HepG2 (cell line): ENCODE measurements at places on chromosomes 13 and 19.

- DNase-seq: no peak
Measured at GRCh38 chr19:30897034-30897433, 452.2 kb downstream of the TSHZ3 start.

DNA sequence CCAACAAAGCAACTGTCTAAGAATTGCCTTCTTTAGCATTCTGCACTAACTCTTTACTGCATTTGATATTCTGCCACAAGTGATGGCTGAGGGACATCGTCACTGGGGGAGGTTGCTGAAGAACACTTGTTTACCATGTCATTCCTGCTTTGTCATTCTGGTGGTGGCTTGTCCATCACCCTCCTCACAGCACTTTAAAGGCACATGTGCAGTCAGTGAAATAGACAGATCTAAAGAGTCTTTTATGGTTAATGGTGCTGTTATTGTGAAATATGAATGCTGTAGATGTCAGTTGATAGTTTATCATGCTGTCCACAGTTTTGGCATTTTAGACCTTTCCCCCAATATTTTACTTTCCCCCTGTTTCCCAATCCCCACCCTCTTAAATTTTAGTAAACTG lies 120.9 kb upstream of the TSC22D1 start:
- no peak for DNase-seq

DNA sequence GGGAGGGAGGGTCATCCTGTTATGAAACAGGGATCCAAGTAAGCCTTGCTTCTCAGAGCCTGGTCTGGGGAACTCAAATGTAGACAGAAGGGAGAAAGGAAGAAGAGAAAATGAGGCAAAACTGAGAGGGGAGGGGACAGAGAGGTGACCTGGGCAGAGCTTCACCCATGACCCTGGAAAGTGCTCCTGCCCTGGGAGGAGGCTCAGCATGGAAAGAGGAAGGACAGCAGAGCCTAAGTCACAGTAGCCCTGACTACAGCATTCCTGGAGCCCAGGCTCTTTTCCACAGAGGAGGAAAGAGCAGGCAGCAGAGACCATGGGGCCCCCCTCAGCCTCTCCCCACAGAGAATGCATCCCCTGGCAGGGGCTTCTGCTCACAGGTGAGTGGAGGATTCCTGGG lies at the start of gene CEACAM3:
TSS of gene CEACAM3 (plus strand) at position 226 of the 400 bp plus-strand sequence. CDS start at position 317, 91 bp downstream.
- DNase-seq: no peak

- DNase-seq: no peak
Measured at GRCh38 chr13:110369400-110369799, 62.3 kb downstream of the COL4A2 start.

DNA sequence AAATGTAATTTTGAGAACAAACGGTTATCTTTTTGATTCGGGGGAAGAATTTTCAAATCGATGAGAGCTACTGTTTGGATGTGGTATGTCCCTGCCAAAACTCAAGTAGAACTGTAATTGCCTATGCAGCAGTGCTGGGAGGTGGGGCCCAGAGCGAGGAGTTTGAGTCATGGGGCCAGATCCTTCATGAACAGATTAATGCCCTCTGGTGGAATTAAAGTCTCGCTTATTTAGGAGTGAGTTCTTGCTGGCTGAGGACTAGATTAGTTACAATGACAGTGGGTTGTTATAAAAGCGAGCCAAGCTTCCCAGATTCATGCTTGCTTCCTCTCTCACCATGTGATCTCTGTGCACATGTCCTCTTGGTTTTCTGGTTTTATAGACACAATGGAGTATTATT lies 11.8 kb upstream of the PRR20A start:
- no peak for DNase-seq

DNA sequence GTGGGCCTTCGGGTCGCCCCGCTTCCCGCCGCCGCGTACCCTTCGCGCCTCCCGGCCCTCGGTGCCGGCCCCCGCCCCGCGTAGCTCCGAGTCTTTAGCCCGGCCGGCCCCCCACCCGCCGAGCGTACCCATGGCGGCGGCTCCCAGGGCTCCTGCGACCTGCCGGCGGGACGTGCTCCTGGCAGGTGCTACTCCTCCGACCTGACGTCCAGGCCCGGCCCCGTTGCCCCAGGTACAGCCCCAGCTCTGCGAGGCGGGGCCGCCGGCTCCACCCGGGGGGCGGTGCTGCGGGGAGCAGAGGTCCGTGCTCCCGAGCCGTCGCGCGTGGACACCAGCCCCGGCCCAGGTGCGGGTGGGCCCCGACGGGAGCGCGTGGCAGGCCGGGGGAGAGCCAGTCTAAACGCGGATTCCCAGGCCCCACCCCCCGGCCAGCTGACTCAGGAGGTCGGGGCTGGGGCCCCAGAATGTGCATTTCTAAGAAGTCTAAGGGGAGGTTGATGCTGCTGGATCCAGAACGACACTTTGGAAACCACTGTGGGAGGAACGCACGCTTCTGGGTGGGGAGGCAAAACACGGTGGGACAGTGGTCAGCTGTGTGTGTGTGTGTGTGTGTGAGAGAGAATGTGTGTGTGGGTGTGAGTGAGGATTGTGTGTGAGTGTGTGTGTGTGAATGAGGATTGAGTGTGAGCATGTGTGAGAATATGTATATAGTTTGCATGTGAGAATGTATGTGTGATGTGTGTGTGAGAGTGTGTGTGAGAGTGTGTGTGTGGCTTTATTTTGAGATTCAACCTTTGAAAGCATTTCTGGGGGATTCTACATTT lies at the start of gene SLC15A1:
TSS of gene SLC15A1 (minus strand) at position 206 of the 824 bp plus-strand sequence. CDS start at position 132, 74 bp downstream.
- DNase-seq: no peak

DNA sequence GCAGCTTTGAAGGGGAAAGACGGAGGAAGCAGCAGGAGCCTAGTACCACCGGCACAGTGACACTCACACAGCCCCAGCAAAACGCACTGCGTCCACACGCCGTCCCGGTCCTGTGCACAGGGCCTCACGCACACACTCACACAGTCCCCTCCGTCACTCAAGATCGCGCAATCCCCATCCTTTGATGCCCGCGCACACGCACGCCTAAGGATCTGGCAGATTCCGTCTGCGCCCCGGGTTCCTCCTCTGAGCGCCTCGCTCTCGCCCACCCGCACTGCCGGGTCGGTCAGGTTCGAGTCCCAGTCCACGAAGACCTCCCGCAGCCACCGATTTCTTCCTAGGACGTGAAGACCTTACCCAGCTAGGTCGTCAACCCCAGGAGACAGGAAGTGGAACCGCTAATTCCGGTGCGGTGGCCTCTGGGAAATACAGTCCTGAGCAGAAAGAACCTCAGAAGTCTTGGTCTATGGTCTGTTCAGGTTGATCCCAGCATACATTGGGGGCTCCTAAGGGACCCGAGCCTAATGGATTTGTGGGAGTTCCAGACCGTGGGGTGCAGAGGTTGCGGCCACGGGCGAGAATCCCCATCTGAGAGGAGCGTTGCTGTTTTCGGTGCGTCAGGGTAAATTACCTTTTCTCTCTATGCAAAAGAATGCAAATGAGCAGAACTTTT lies at the start of gene ZNF780B:
TSS of gene ZNF780B (minus strand) at position 400 of the 673 bp plus-strand sequence. CDS start 5,899 bp downstream, outside the sequence.
- peak; percentile 68 for DNase-seq

DNA sequence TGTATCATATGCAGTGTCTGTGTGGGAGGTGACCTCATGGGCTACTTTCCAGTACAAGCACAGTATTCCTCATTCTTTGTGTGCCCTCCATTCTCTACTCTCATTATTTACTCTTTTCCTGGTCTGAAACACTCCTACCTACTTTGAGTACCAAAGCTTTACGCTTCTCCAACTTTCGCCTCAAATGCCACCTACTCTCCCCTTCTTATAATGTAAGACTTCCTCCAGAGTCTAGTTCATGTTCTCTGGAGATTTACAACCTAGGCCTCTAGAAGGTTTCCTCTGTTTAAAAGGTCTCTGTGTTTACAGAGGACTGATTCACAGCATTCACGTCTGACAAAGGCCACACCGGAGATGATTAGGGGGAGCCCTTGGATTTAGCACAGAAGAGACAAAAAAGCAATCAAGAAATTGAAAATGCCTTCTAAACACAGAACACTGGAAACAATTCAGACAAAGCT lies 302.0 kb downstream of the KLF12 start:
- no peak for DNase-seq

DNA sequence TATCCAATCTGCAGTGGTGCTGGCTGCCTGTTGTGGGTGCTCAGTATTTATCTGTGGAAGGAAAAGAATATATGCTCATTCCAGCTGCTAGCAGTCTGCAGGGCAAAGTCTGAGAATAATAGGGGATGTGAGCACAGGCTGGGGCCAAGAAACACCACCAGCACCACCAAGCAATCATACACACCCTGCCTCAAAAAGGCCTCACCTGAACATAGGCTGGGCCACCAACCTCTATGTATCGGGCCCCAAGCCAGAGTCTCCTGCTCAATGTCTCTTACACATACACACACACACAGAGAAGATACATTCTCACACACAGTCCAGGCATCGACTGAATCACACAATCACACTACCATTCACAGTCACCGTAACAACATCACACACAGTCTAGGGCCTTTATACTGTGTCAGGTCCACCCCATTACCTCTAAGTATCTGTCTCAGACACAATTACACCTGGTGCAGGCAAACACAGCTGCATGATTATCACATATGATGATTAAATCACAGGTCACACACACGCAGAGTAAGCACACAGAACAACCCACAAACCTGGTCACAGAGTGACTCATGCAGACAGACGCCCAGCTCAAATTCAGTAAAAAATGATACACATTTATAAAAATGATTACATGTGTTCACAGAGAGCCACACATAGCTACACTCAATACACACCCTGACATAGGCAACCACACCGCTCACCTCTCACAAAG lies 1.3 kb upstream of the ZSCAN22 start:
- DNase-seq: no peak
